Stimulated activated CD4-positive, alpha-beta T cell treated with anti-CD3 and anti-CD28 coated beads, TNF-alpha, amount 100 ng/mL, for 24 hours (primary cell): ENCODE measurements at places on chromosomes 1 and 21.

DNA sequence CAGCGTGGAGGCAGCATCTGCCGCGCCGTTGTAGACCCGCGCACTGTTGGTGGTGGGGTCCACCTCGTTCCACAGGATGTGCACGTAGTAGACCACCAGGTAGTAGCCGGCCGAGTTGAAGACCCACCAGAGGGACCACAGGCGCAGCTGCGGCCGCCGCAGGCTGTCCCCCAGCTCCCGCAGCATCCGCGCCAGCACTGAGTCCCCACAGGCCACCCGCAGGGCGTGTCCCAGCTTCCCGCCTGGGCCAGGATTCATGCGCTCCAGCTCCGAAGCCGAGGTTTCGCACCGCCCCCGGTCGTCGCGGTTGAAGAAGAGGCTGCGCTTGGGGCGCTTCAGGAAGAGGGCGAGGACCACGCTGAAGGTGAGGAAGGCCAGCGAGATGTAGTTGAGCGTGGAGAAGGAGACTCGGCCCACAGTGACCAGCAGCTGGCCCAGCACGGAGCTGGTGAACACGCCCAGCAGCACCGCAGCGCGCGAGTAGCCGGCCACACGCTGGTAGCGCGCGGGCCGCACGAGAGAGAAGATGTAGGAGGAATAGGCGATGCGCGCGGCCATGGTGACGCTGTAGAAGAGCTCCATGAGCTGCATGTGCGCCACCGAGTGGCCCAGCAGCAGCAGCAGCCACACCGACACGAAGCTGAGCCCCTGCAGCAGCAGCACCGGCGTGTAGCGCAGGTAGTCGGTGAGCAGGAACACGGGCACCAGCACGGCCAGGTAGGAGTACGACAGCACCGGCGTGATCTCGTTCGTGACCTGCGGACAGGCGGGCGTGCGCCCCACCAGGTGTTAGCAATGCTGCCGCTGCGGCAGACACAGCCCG, 10.6 kb downstream of the SLC19A1 start:
- no peak for DNase-seq

DNA sequence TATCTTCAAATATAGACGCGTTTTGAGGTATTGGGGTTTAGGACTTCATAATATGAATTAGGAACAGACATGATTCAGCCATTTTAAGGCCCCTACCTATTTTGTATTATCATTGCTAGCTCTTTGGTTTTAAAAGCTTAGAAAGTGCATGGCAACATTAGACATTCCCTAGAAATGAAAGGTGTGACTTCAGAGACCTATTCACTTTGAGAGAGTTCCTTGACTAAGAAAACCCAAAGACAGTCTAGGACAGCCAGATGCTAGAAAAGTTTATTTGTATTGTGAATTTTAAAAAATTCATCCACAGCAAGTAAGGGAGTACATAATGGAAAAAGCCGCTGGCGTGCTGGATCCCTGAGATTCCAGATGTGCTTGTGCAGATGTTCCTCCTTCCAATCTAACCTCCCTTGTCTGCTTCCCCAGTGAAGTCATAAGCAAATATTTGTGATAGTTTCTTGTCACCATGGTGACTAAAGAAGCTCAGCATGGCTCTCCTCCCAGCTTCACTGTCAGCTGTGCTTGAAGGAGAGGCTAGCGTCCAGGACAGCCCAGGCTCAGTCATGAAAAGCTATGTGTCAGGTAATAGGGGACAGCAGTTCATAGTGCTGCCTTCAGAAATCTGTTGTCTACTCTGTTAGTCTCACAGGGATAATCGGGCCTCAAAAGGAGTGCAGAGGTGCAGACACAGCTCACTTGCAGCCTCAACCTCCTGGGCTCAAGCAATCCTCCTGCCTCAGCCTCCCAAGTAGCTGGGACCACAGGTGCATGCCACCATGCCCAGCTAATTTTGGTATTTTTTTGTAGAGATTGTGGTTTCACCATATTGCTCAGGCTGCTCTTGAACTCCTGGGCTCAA, 34.8 kb downstream of the KPNA6 start:
- no peak for DNase-seq

DNA sequence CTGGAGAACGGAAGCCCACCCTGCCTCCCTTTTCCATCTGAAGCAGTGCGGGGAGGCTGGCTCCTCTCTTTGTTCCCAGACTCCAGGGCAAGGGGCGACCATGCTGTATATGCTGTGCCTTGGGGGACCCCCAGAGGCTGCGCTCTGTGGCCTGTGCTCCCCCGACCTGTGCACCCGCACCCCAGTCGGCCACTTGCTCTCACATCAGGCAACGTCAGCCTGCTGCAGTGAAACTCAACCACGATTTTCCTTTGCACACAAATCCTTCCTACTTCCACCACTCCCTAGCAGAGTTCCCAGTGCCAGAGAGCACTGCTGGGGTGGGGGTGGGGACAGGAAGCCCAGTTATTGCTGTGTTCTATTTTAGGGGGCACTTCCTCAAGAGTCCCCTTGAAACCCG, 52.5 kb downstream of the SIM2 start:
- no peak for DNase-seq

- DNase-seq, result no peak
Observed at GRCh38 chr1:206676499-206676898, 8.2 kb upstream of the MAPKAPK2 start.

DNA sequence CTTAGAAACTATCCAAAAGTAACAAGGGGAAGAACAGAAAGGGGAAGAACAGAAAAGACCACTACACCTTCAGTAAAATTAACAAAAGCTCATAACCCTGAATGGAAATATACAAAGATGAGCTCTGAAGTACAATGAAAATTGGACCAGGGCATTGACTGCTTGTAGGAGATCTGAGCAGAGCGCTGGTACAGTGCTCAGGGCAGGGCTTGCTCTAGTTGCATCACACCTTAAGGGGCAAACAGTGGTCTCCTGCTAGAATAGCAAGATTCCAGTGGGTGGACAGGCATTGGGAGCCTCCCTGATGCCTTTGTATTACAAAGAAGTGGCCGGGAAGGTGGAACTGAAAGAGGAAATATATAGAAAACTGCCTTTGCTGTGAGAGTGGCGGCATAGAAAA, 111.9 kb upstream of the RGS1 start:
- DNase-seq, result no peak

- DNase-seq, result no peak
Observed at GRCh38 chr1:114102136-114102535, 51.5 kb downstream of the SYT6 start.

DNA sequence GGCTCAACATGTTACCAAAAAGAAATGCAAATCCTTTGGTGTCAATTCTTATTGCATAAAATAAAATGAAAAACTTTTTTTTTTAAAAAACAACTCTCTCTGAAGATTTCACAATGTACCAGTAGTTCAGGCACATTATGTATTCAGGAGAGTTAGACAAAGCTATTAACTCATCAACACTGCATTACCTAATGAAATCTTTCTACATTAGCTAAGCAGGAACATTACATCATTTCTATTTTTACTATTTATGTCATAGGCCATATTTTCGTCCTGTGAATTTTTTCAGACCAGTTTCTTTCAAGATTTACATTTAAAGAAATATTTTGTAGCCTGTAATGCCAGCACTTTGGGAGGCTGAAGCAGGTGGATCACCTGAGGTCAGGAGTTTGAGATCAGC, 366.2 kb downstream of the USH2A start:
- no peak for DNase-seq

GRCh38 chr1:236833575-236833974, 38.5 kb downstream of the MTR start:
- no peak for DNase-seq

DNA sequence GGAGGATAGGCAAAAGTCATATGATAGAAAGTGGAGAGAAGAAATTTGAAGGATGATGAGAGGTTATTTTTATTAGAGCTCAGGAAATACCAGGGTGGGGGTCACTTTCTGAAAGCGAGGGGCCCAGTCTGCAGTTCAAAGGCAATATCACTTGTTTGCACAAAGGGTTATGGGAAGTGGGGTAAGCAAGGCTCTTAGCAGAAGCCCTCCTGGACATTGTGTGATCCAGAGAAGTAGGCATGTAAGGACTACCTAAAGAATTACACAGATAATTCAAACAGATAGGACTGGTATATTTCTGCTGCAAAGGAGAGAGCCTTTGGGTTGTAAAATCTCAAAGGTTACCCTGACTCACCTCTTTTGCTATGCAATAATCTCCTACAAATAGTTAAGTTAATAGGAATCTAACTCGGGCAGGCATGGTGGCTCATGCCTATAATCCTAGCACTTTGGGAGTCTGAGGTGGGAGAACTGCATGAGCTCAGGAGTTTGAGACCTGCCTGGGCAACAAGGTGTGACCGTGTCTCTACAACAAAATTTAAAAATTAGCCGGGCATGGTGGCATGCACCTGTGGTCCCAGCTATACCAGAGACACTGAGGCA, 25.2 kb upstream of the PRRC2C start:
- no peak for DNase-seq

- DNase-seq, result no peak
Observed at GRCh38 chr1:181117648-181118449, 29.3 kb downstream of the IER5 start.

- DNase-seq, result no peak
Observed at GRCh38 chr1:238060061-238060460, 169.3 kb upstream of the ZP4 start.

DNA sequence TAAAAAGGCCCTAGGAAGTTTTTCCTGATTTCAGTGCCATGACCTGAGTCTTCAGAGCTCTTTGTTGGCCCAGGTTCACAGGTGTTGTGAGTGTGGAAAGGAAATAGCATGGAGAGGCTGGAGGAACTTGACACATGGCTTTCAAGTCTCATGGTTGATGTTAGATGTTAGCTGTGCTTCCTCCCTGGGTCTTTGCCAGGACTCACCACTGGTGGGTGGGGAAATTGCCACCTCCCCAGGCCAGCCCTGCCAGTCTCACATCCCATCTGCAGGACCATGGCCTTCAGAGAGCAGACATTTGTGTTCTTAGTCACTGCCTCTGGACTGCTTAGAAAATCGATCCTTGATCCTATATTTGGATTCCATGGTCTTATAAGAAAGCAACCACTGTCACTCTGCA, 383.2 kb downstream of the DISC1 start:
- no peak for DNase-seq

GRCh38 chr1:54277451-54278341, 77.7 kb downstream of the MRPL37 start:
- DNase-seq, result no peak
